ENCODE measurements at places on chromosomes 7 and 10. TPM values are rescaled to one million over a fixed set of nuclear protein-coding genes. Genes with fewer than 3 reads are reported as not detected.

Gene OR2A5
- under 0.01 TPM for total RNA-seq

Gene GHRHR
- total RNA-seq: not detected

Gene ADCK2
- 35.2 TPM for total RNA-seq

Gene IL2RA
- not detected for total RNA-seq

Gene NME8
- not detected for total RNA-seq

Gene RET
- 0.24 TPM for total RNA-seq

Gene ADAM8
- 0.64 TPM for total RNA-seq

Gene FLNC
- 0.11 TPM for total RNA-seq

Gene NKX2-3
- total RNA-seq: 0.19 TPM
